DMS79 (cell line): ENCODE measurements at places on chromosomes 11 and 22.

- DNase-seq: no peak
Observed at GRCh38 chr22:44220727-44221680, 40.3 kb downstream of the PARVG start.

GRCh38 chr11:64838600-64839334, 5.7 kb downstream of the CDC42BPG start:
- no peak for DNase-seq

GRCh38 chr11:92969634-92970347, at the start of gene MTNR1B:
MTNR1B (plus strand) TSS chr11:92969651; CDS start chr11:92969726, 75 bp downstream.
- DNase-seq: no peak

- DNase-seq: no peak
Observed at GRCh38 chr22:49370627-49371301, 456.9 kb downstream of the BRD1 start.

DNA sequence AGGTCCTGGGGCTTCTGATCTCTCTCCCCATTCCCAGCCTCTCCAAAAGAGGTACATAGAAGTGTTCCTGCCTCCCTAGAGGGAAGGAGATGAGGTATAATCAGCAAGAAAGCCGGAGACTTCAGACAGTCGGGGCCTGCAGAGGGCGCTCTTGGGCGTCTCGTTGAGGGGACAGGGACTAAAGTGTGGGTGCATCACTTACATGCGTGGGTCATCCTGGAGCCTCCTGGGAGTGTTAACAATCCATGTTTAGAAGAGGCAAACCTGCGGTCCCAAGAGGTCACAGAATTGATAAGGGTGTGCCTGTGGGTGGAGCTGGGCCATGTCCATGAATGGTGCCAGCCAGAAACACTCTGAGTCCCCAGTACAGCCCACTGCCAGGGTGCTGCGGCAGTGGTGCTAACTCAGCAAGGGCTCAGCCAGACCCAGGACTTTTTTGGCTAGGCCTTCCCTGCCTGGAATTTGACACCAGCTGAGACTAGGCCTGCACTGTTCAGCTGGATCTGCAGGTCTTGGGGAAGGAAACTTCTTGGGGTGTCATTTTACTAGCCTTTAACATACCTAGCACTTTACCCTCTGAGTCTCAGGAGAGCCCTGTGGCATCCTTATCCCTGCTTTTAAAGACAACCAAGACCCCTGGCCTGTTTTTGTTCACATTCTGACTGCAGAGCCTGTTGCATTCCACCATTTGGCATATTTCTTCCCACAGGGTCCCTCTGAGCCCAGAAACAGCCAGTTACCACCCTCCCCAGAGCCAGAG, 5.5 kb downstream of the YDJC start:
- no peak for DNase-seq

DNA sequence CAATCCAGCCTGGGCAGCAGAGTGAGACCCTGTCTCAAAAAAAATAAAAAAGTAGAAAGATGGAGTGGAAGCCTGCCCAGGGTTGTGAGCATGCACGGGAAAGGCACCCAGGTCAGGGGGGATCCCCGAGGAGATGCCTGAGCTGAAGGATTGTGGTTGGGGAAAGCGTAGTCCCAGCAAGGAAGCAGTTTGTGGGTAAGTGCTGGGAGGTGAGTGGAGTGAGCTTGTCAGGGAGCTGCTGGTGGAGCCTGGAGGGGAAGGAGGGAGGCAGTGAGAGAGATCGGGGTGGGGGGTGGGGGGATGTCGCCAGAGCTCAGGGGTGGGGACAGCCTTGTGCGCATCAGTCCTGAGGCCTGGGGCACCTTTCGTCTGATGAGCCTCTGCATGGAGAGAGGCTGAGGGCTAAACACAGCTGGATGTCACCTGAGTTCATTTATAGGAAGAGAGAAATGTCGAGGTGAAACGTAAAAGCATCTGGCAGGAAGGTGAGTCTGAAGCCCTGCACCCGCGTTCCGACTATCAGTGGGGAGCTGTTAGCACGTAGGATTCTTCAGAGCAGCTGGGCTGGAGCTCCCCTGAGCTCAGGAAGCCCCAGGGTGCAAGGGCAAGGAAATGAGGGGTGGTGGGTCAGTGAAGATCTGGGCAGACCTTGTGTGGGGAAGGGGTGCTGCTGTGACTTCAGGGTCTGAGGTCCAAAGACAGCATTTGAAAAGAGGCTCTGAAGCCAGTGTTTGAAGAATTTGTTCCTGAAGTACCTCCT, 10.2 kb downstream of the TMEM121B start:
- DNase-seq: no peak

GRCh38 chr11:65432100-65432650, 9.6 kb downstream of the NEAT1 start:
- DNase-seq: no peak

GRCh38 chr11:20844630-20845029, 175.2 kb downstream of the NELL1 start:
- DNase-seq: no peak

- DNase-seq: no peak
Observed at GRCh38 chr11:92703449-92703830, 266.0 kb upstream of the MTNR1B start.

DNA sequence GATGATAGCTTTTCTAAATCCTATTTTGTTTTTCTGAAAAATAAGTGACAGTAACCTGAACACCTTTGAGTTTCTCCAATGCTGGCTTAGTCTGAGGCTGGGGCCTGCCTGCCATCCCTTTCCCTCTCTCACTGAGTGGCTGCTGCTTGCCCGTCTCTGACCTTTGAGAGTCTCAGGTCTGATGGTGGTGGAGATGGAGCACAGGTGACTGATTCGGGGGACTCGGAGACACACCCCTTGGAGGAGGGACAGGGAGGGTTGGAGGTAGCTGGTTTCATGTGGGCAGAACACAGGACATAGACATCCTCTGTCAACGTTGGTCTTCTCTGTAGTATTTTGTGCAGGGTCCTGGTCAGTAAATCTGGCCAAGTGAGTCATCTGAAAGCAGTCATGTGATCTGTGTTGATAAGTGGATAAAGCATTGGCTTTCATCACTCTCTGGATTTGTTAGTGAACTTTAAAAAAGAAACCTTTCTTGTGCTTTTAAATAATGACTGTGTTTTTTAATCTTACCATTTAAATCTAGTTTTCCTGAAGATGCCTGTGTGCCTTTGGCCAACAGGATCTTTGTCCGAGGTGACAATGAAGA, 47.1 kb upstream of the CLDN5 start:
- no peak for DNase-seq
